ENCODE measurements at places on chromosomes 13 and 19.

GRCh38 chr13:39106216-39107005, 68.2 kb downstream of the NHLRC3 start:
- DNase-seq = no peak

GRCh38 chr19:718991-719512, 10.3 kb downstream of the PALM start:
- no peak for DNase-seq

- no peak for DNase-seq
Observed at GRCh38 chr13:94056362-94056990, 423.0 kb downstream of the DCT start.

DNA sequence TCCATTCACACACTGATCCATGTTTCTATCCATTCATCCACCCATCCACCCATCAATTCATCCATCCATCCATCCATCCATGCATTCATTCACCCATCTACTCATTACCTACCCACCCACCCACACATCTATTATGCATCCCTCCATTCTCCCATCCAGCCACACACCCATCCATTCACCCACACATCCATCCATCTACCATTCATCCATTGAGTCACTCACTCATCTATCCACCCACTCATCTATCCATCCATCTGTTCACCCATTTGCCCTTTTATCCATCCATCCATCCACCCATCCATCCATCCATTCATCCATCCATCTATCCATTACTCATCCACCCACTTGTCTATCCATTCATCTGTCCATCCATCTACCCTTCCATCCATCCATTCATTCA, 30.1 kb downstream of the CELF5 start:
- no peak for DNase-seq

Measured in CD4-positive, alpha-beta T cell treated with Interleukin-10 for 1 hour (primary cell).